Epithelial cell of alveolus of lung (primary cell): ENCODE measurements at places on chromosomes 16 and 17. TPM values are rescaled to one million over a fixed set of nuclear protein-coding genes. Genes with fewer than 3 reads are reported as not detected.

Gene DNAH17
- total RNA-seq = 0.08 TPM in 1 of 2 replicates, not detected in the other

Gene TBX6
- 0.13 and 2.6 TPM in 2 replicates for total RNA-seq

Gene TP53TG3B
- not detected in 2 replicates for total RNA-seq

Gene ATF7IP2
- total RNA-seq = 1.8 TPM in 2 replicates

Gene RDM1
- total RNA-seq = 0.13 and 0.80 TPM in 2 replicates

Gene TMEM92
- total RNA-seq = 0.16 and 1.4 TPM in 2 replicates

Gene CORO1A
- 9.1 and 13.5 TPM in 2 replicates for total RNA-seq

Gene RTN4RL1
- total RNA-seq = 0.13 and 0.24 TPM in 2 replicates

Gene GHDC
- total RNA-seq = 20.0 and 32.6 TPM in 2 replicates

Gene TMC5
- total RNA-seq = 0.26 TPM in 1 of 2 replicates, not detected in the other

Gene ZPBP2
- total RNA-seq = not detected in 2 replicates

Gene CES3
- total RNA-seq = 0.24 TPM in 1 of 2 replicates, not detected in the other

Gene VTN
- 0.16 and 1.4 TPM in 2 replicates for total RNA-seq

Gene MYO15A
- total RNA-seq = 0.26 and 1.6 TPM in 2 replicates

Gene DHX8
- 30.7 and 33.6 TPM in 2 replicates for total RNA-seq

Gene HOXB1
- total RNA-seq = not detected in 2 replicates

Gene PROCA1
- 0.39 and 3.8 TPM in 2 replicates for total RNA-seq

Gene PMFBP1
- 0.08 TPM in 1 of 2 replicates, not detected in the other for total RNA-seq

Gene IGF2BP1
- 13.3 and 17.2 TPM in 2 replicates for total RNA-seq

Gene PITPNM3
- 1.0 and 1.6 TPM in 2 replicates for total RNA-seq

Gene CORO6
- total RNA-seq = 1.0 and 22.2 TPM in 2 replicates

Gene LRRC37A
- 0.65 and 0.72 TPM in 2 replicates for total RNA-seq

Gene MFAP4
- 59.2 and 458 TPM in 2 replicates for total RNA-seq

Gene ABCA10
- 0.96 and 1.2 TPM in 2 replicates for total RNA-seq

Gene ARHGAP27
- total RNA-seq = 2.5 and 11.4 TPM in 2 replicates

Gene WIPI1
- 108 and 112 TPM in 2 replicates for total RNA-seq

Gene WNT3
- total RNA-seq = 0.32 and 0.65 TPM in 2 replicates

Gene ZNF768
- 31.4 and 34.0 TPM in 2 replicates for total RNA-seq

Gene UMOD
- not detected in 2 replicates for total RNA-seq

Gene RAP1GAP2
- 0.32 and 1.7 TPM in 2 replicates for total RNA-seq

Gene EPN3
- total RNA-seq = 0.08 and 0.26 TPM in 2 replicates

Gene OTOA
- not detected in 2 replicates for total RNA-seq

Gene CDRT15L2
- total RNA-seq = not detected in 2 replicates

Gene MATCAP1
- 8.4 and 38.3 TPM in 2 replicates for total RNA-seq

Gene KDM6B
- 3.6 and 12.4 TPM in 2 replicates for total RNA-seq

Gene PRAC2
- not detected in 2 replicates for total RNA-seq

Gene PMP22
- 42.5 and 135 TPM in 2 replicates for total RNA-seq

Gene CRHR1
- total RNA-seq = under 0.01 TPM in 1 of 2 replicates, not detected in the other

Gene MMP2
- total RNA-seq = 403 and 801 TPM in 2 replicates

Gene RNF43
- 0.13 and 0.16 TPM in 2 replicates for total RNA-seq

Gene CBX2
- 7.2 and 7.6 TPM in 2 replicates for total RNA-seq

Gene RAB26
- total RNA-seq = 0.91 and 3.3 TPM in 2 replicates

Gene OR4D1
- 0.32 TPM in 1 of 2 replicates, not detected in the other for total RNA-seq

Gene CLDN7
- total RNA-seq = 1.8 and 23.0 TPM in 2 replicates

Gene CRYBA1
- not detected in 2 replicates for total RNA-seq

Gene CDR2
- 23.0 and 44.0 TPM in 2 replicates for total RNA-seq

Gene PIMREG
- 37.6 and 38.3 TPM in 2 replicates for total RNA-seq

Gene EPN2
- total RNA-seq = 19.5 and 21.9 TPM in 2 replicates

Gene DBNDD1
- total RNA-seq = 0.72 and 8.0 TPM in 2 replicates

Gene ODAD4
- 0.52 and 1.9 TPM in 2 replicates for total RNA-seq

Gene KRT36
- total RNA-seq = not detected in 2 replicates
